ENCODE measurements at places on chromosomes 6 and 20.

DNA sequence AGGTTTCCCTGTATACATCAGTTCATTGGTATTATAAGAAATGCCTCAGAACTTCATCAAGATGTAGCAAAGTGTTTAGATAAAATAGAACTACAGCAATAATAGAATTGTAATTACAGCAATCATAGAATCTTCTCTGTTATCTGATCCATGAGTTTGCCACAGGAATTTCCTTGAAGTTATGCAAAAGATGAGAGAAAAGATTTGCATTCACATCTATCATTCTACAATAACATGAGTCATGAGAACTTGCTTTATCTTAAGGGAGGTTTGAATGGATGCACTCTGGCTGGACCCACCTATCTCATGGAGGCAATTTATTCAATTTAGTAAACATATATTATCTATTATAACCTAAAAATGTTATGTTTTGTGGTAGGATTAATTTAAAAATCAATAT is 329.8 kb upstream of the EPHA7 start:
- peak; percentile 3 for DNase-seq

- no peak for DNase-seq
Observed at GRCh38 chr6:87115402-87116135, 20.7 kb upstream of the CGA start.

DNA sequence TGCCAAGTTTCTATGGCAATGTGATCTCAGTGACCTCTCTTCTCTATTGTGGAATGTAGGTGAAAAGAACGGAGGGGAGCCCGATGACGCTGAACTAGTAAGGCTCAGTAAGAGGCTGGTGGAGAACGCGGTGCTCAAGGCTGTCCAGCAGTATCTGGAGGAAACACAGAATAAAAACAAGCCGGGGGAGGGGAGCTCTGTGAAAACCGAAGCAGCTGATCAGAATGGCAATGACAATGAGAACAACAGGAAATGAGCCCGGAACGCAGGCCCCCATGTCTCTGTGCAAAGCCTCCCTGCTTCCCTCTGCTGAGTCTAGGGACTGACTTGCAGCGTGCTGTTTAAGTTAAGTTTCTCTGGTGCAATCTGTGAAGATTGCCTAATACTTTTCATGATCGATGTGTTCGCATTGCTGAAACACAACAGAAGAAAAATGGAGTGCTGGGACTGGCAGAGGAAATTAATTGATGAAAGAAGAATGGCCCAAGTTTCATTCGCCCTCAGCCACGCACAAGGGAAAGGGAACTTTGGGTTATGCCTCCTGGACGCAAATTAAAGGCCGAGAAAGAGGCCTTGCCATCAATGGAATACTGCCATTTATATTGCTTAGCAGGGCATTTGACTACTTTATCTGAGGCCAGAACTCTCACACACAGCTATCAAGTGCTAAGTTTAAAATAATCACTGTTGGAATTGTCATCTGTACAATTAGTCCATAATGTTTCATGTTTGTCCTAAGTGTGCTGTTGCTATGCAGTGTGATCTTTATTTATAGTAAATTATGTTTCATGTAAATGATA is 146.4 kb downstream of the AKAP7 start:
- DNase-seq, result peak; percentile 23

DNA sequence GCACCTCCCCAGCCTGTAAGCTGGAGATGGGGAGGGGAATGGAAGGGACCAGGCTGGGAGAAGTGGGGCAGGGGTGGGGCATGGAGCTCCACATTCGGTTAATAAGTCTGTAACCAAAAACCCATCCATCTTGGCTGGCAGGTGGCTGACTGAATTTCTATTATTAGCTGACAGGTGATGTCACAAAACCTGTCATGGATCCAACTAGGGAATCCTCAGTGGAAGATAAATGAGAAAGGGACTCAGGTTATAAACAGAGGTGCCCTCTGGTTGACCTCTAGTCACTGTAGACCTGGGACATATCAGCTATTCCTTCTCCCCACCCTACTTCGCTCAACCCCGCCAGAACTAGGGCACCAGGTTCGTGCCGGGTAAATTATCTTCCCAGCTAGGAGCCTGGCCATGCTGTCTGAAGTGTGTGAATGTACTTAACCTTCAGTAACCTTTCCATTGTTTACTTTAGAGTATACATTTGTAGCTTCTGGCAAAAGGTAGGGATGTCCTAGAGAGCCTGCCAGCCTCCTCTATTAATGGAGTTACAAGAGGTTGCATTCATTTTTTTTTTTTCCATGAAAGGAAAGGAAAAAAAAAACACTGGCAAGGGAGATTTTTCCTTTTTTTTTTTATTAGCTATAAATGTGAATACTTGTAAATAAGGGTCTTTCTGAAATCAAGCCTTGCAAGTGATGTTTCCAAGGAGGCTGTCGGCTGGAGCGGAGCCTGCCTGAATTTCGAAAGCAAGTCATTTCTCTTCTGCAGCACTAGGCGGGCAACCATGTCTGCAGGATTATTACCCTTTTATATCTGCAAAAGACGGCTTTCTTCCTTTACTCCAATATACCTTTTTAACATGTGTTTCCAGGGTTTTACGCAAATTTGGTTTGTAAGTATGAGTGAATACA is 135.9 kb downstream of the TMEM242 start:
- DNase-seq, result peak; percentile 36

- peak; percentile 14 for DNase-seq
Observed at GRCh38 chr6:44304282-44305199, 8.6 kb downstream of the AARS2 start.

GRCh38 chr6:22300273-22300998 is 3.6 kb upstream of the PRL start:
- no peak for DNase-seq

- peak; percentile 55 for DNase-seq
Observed at GRCh38 chr6:12313992-12314589, 23.9 kb downstream of the EDN1 start.

- no peak for DNase-seq
Observed at GRCh38 chr6:133854364-133855275, 34.3 kb upstream of the TCF21 start.

DNA sequence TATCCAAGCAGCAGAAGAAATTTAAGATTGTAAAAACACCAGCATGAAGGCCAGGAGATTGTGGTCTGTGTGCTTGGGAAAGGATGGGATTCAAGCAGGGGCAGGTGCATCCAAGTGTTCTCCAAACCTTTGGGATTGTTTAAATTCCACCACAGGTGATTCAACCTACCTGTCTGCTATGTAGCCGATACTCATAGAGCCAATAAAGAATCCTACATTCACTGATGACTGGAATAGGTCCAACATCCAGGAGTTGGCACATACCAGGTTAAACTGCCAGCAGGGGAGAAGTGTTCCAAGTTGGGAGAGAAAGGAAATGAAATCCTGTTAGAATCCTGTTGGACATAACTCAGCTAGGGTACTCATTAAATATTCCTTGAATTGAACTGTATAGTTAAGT is 2.2 kb downstream of the SLC22A2 start:
- no peak for DNase-seq

DNA sequence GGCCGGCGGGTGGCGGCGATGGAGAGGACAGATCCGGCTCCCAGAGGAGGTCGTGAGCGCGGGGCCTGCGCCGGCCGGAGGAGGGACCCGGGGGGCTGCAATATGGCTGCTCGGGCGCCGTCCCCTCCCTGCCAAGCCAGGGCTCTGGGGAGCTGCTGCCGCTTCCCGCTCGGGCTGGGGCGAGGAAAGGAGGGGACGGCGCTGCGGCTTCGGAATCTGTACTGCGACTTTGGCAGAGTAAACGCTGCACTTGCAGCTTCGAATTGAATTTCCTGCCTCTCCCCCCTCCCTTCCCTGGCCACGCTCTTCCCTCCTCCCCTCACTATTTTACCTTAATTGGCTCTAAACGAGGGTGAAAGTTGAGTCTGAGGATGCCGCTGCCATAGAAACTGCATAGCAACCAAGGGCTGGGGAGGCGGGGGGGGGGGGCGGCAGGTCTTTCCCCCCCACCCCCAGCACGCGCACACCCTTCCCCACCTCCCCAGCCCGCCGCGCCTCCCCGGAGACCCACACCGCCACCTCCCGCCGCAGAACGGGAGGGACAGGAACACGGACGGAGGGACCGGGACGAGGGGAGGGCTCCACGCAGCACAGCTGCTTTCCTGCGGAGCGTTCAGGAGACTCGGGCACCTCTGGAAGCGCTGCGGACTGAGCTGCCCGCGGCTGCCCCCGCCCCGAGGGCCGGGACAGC is 93.9 kb downstream of the RNASET2 start:
- DNase-seq, result peak; percentile 2

GRCh38 chr6:147549531-147549930 is 41.0 kb downstream of the SAMD5 start:
- DNase-seq, result no peak

- no peak for DNase-seq
Observed at GRCh38 chr20:63014287-63014686, 7.5 kb upstream of the BHLHE23 start.

DNA sequence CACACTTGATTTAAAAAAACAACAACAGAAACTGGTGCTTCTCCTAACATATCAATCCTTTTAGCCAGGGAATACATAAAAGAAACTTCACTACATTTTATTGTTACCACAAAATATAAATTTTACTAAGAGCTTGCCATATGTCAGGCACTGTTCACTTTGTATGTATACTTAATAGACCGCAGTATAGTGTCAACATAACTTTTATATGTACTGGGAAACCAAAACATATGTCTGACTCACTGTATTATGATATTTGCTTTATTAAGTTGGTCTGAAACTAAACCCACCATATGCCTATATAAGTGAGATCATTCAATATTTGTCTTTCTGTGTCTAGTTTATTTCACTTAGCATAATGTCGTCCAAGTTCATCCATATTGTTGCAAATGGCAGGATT is 108.4 kb downstream of the KLHL32 start:
- DNase-seq, result no peak

GRCh38 chr6:2796861-2797260 is 31.7 kb downstream of the WRNIP1 start:
- no peak for DNase-seq

DNA sequence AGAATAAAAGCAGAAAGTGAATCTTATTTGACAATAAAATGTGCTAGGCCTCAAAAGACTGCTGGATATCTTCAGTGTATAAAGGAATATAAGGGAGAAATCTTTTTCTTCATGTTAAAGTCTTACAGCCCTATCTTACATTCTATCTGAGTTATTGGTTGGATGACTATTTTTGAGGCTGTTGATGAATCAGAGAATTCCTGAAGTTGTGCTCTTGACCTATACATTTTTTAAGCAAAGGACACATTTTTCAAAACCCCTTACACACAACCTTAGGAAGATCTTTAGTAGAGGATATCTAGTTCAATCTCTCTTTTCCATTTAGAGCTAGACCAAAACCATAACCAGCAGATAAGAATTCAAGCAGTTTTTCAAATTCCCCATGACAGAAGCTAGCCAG is 10.9 kb upstream of the CGA start:
- DNase-seq, result peak; percentile 79

- DNase-seq, result no peak
Observed at GRCh38 chr20:46031014-46031569, 2.1 kb downstream of the SLC12A5 start.

DNA sequence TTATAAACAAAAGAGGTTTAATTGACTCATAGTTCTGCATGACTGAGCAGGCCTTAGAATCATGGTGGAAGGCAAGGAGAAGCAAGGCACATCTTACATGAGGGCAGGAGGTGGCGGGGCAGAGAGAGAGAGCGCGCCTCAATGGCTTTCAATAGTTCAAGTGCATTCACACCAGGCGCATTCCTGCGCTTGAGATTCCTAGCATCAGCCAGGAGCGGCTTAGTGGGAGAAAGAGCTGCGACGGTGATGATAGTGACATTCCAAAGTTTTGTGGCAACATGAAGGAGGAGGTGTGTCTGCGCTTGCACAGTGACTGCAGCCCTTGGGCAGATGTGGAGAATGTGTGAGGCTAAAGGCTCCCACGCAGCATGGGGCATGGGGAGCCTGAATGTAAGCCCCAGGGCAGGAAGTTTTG is 25.0 kb upstream of the EMILIN3 start:
- DNase-seq, result peak; percentile 44

GRCh38 chr20:49750611-49751396 is 37.1 kb upstream of the B4GALT5 start:
- no peak for DNase-seq

- DNase-seq, result peak; percentile 51
Observed at GRCh38 chr6:11218538-11219399, 13.7 kb downstream of the NEDD9 start.

- DNase-seq, result no peak
Observed at GRCh38 chr20:42193119-42193518, 574.9 kb upstream of the CHD6 start.

GRCh38 chr6:81762132-81762531 is 9.7 kb upstream of the TENT5A start:
- DNase-seq, result no peak

DNA sequence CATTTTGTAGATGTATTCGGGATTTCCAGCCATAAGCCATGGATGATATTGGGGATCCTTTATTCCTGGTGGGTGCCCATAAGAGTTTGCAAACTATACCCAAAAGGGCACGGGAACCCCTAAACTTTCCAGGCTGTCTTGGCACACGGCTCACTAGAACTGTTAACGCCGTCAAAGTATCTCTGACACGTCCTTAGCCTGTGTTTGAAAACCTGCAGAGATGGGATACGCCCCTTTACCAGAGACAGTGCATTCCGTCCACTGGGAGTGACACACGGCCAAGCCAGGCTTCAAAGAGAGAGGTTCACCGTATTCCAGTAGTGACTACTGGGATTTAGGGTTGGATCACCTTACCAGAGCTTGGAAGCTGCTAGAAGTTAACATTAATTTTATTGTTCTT is 95.0 kb downstream of the THBS2 start:
- DNase-seq, result peak; percentile 50

GRCh38 chr6:55174211-55175026 is at the start of gene HCRTR2:
HCRTR2 (plus strand) TSS chr6:55174515; CDS start chr6:55174588, 73 bp downstream.
- no peak for DNase-seq

- DNase-seq, result no peak
Observed at GRCh38 chr20:11227602-11228001, 553.8 kb upstream of the JAG1 start.

GRCh38 chr20:46614503-46614902 is 36.8 kb downstream of the SLC13A3 start:
- no peak for DNase-seq

GRCh38 chr20:46249671-46250070 is 58.6 kb downstream of the CDH22 start:
- DNase-seq, result no peak

DNA sequence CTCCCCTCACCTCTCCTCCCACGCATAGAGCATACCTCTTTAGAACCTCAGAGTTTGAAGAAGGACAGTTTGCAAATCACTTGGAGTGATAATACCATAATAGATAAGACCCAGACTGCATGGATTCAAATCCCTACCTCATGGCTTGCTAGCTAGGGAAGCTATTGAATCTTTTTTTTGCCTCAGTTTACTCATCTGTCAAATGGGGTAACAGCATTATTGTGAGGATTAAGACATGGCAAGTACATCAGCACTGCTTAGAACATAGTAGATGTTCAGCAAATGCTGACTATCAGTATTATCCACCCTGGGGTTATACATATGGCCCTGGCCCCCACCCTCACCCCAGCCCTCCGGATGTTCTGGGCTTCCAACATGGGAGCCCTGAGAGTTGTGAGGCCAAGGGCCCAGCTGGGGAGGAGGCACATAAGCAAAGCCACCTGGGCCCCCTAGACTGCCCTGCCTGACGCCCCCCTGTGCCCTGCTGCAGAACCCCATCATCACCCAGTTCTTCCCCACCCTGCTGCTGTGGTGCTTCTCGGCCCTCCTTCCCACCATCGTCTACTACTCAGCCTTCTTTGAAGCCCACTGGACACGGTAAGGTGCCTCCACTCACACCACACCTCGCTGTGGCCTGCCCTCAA is 9.1 kb upstream of the CAPN11 start:
- no peak for DNase-seq
